ENCODE measurements at places on chromosomes 1 and 21.

DNA sequence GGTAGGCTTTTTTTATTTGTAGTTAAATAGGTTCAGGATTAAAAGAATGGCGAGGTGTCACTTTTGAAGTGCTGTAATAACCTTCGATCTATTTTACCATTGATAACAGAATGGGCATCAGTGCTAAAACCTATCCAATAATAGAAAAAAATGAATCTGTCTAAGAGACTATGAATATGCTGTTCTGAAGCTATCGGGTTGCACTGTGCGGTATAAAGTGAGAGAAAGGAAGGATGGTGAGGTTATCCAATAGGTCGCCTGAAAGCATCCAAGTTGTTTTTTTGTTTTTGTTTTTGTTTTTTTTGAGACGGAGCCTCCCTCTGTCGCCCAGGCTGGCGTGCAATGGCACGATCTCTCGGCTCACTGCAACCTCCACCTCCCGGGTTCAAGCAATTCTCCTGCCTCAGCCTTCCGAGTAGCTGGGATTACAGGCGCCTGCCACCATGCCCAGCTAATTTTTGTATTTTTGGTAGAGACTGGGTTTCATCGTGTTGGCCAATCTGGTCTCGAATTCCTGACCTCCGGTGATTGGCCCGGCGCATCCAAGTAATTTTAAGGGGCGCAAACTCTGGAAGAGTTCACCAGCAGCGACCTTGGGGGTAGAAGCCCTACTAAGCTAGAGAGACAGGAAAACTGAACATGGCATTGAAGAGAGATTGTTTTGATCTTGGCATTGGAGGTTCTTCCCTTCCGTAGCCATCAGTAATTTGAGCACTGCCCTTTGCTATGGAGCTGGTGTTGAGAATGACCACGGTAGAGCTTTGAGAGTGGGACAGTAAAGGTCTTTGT, 8.7 kb upstream of the MDM4 start:
- DNase-seq = no peak

- no peak for DNase-seq
Measured at GRCh38 chr1:53137729-53138128, 4.7 kb downstream of the SLC1A7 start.

GRCh38 chr1:35461966-35462651, 95.1 kb downstream of the KIAA0319L start:
- no peak for DNase-seq

DNA sequence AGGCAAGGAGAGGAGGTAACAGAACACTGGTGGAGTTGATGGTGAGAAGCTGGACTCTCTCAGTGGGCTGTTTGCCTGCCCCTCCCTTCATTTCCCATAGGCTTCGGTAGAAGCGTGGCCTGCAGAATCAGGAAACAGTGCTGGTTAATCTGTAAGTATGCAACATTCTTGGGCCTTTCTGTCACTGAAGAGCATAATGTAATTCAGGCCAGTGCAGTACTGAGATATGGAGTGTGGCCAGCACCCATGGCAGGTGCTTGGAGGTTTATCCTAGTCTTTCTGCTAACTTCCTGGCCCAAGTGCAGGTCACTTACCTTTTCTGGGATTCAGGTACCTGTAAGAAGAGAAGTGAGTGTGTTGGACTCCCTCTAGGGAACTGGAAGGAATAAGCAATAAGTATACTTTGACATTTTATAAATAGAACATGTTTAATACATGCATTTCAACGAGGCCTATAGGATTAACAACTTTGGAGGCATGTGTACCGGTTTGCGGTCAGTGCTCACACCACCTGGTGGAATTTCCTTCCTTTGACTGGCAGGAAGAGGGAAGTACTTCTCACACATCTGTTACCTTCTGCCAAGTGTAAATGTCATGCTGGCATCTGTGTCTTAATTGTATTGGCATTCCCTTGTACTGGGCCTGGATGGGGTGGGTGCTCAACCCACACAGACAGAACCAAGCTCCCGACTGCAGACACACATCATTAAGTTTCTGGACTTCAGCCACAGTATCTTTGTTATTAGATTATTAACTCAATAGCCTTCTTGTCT, 105.5 kb downstream of the KIF26B start:
- DNase-seq = no peak

GRCh38 chr1:175188936-175189335, 3.6 kb downstream of the KIAA0040 start:
- peak; percentile 74 for DNase-seq

- DNase-seq = no peak
Measured at GRCh38 chr21:33752260-33752659, 110.0 kb downstream of the ITSN1 start.

- no peak for DNase-seq
Measured at GRCh38 chr1:165257969-165258459, 98.5 kb downstream of the LMX1A start.

DNA sequence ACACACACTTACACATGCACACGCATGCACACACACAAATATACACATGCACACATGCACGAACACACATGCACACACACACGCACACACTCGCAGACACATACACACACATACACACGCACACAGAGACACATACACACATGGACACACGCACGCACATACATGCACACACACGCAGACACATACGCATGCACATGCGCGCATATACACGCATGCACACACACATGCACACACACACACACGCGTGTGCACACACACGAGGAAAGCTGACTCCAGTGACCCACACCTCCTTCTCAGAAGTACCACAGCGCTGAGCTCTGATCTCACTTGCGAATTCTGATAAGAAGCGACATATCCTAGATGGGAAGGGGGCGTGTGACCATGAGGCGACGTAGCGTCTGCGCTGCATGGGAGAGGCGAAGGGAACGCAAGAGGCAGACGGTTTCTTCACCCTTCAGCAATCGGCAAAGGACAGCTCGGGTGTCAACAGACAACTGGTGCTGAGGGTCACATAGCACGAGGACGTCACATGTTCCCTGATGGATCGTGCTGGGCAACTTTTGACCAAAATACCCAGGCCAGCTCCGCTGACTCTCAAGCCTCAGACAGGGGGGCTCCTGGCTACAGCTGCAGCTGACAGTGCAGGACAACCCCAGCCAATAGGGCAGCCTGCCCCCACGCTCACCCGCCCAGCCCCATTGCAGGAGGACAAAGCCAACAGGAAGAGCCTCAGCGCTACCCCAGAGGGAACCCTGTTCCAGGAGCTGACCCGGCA, 16.0 kb upstream of the PDE9A start:
- no peak for DNase-seq

DNA sequence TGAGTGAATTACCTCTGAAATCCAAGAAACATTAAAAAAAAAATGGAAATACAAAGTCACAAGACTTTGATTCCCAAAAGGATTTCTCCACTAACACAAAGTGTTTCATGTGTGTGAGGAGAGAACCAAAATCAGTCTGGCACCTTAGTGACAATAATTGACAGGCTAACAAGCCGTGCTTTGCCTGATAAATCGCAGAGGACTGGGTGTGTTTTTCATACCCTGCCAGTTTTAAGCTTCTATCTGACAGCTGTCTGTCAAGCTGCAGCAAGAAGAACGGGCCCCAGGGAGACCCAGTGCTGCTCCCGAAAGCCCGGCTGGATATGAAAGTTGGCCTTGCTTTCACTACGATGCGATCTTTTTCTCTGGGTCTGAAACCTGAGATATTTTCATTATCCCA, 101.6 kb upstream of the KCNK2 start:
- DNase-seq = no peak

GRCh38 chr1:112563341-112563740, 54.6 kb downstream of the WNT2B start:
- DNase-seq = no peak

DNA sequence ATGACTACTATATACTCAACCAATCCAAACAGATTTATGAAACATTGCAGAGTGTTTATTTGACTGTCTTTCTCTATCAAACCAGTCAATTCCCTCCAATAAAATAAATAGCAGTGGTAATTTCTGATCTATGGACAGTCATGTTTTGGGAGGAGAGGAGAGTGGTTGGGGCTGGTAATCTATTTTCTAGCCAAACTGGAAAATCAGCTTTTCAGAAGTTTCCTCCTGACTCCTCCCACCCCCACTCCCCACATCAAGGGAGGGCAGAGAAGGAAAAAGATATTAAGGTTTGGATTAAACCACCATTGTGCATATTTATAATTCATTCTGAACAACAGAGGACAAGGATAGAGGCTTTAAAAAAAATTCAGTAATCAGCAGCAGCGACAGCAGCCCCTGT, 69.4 kb upstream of the SOX13 start:
- DNase-seq = no peak

- no peak for DNase-seq
Measured at GRCh38 chr1:205266611-205267305, 39.0 kb downstream of the TMCC2 start.

DNA sequence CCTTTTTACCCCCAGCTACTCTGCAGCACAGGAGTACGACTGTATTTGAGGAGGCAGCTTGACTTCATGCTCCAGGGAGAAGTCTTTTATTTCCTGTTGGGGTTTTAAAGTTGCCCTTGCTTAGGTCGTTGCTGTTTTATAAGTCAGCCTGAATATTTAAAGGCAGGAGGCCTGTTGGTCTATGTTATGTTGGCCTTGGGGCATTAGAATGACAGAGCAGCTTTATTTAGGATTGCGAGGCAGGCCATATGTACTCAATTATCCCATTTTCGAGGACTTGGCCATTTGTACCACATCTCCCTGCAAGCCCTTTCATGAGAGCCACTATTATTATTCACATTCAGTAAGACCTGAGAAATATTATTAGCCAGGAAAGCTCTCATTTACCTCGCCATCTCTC, 47.0 kb downstream of the KIF26B start:
- DNase-seq = no peak

DNA sequence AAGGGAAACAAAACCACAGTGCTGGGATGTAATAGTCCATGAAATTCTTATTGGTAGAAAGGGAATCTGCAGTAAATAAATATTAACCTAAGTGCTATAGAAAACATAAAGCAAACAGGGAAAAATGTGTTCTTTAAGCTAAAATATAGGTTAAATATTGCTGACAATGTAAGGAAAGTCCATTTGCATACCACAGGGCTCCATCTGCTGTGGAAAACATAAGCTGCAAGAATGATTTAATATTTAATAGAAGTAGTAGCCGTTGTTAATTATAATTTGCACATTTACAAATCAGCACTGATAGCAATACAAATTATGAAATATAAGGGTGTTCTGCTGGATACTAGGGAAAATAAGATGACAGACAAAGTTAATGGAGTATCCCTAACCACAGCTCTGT, 444.9 kb upstream of the PKN2 start:
- DNase-seq = no peak
